ENCODE measurements at places on chromosomes 4 and X.

GRCh38 chr4:80333121-80333520 is 2.4 kb upstream of the CFAP299 start:
- DNase-seq, result no peak

DNA sequence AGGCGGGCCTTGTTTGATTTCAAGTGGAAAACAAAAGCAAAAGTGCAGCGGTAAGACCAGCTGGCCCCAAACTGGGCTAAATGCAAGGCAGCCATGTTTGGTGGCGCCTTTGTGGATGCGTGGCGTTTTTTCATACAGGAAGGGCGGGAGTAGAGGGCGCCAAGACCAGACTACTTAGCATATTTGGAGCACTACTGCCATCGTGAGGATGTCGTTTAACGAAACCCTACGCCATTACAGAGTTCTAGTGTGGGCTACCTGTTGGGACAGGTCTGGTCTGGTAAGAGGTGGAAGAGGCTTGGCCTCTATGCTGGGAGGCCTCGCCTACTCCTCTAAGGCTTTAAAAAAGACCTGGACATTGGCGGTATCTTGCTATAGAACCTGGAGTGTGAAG is 230.7 kb upstream of the STK26 start:
- peak; percentile 93 for DNase-seq

DNA sequence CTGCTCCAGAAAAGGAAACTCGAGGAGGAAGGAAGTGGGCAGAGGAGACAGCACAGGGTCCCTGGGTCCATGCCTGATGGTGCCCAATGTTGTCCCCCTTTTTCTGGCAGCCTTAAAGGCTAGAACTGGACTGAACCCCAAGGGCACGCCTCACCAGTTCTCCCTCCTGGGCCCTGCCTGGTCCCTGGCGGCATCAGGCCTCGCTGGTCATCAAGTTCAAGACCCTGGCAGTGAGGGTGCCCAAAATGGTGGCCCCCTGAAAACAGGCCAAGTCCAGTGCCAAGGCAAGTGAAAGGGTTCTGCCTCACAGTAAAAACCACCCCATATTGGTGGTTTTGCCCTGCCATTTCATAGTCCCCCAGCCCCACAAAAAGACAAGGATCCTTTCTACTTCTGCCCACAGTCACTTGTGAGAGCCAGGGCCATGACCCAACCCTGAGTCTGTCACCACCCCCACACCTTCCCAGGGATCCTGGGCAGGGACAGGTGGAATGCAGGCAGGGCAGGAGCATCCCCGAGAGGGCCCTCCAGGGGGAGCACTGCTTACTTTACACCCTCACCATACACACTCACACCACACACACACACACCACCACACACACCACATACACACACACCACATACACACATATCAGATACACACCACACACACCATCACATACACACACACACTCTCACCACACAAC is 107.6 kb downstream of the DCTD start:
- DNase-seq, result no peak

GRCh38 chr4:2933566-2934076 is 29.6 kb downstream of the NOP14 start:
- no peak for DNase-seq

GRCh38 chr4:94558392-94558904 is 106.7 kb downstream of the PDLIM5 start:
- no peak for DNase-seq

- DNase-seq, result peak; percentile 7
Measured at GRCh38 chr4:46444318-46445000, 54.5 kb upstream of the GABRA2 start.

DNA sequence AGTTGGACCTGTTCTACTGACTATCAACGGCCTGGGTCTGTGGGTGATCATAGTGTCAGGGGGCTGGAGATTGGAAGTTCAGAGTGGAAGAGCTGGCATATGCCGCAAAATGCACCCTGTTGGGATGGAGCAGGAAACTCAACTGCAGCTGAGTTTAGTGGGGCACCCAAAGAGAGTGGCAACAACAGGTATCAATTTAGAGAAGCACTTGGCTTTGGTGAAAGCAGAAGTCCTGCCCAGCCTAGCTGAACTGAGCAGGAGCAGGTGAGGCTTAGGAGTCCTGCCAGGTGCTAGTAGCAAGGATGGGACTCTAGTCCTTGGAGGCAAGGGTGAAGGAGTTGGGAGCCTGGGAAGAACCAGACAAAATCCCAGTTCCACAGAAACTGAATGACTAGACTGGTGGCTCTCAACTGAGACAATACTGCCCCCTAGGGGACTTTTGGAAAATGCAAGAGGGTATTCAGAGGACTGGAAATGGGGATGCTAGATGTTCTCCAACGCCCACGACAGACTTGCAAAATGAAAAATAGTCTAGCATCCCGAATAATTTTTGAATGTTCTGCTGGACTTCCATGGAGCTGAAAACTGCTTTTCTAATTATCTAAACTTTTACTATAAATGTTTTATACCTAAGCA is 49.4 kb downstream of the RTL9 start:
- DNase-seq, result peak; percentile 78

GRCh38 chrX:132590350-132591026 is 101.7 kb upstream of the MBNL3 start:
- DNase-seq, result no peak

GRCh38 chr4:70496231-70496630 is 22.1 kb upstream of the AMTN start:
- no peak for DNase-seq

DNA sequence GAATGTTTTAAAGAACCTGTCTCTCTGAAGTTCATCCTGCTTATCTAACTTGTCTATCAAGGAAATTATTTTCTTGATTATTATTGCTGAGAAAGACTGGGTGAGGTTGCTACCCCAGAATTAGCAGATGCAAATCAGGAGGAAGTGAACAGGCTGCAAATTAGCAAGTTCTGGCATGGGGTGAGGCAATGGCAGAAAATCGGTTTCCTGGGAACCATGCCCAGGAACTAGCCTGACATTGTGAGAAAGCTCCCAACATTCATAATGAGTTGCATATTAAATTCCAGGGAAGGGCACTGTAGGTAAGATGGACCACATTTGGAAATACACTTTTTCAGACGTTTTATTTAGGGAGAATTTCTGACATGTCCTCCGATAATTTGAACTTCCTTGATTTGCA is 11.6 kb downstream of the ARSF start:
- no peak for DNase-seq

DNA sequence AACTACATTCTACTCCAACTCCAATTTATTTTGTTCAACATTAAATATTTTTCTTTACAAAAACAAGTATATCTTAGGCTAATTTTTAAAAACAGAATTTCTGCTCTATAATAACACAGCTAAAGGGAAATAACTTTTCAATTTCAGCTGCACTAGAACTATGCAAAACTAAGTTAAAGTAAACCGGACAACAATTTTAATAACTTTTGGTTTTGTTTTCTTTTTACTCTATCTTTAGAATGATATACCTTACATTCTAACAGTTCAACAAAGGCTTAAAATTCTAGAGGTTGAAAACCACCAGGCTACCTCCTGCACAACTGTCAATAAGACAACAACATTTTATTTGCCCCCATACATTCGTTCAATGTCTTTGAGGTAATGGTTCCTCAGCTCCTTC is 18.7 kb upstream of the KCNE5 start:
- no peak for DNase-seq

DNA sequence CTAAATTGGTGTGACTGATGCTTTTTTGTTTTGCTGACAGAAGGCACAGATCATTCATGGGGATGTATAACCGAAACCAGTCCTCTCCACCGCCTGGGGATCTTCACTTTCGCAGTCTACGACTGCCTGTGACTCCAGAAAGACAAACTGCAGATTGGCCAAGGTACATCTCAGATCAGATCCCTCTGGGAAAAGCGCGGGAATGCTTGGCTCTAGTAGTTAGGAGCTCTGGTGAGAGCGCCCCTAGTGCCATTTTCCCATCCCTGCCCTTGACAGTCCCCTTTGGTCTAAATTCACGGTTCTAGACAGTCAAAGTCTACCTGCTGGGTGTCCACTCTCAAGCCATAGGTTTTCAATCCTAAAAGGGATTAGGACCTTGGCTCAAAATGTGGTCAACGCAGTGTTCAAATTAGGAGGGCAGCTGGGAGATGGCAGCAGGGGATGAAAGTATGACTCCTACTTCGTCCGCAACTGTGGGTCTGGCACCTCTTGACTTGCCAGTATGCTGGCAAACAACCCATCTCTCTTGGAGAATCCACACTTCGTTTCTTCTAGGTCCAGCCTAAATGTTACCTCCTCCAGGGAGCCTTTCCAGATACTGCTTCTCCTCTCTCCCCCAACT is 6.9 kb upstream of the HAND2 start:
- DNase-seq, result no peak

DNA sequence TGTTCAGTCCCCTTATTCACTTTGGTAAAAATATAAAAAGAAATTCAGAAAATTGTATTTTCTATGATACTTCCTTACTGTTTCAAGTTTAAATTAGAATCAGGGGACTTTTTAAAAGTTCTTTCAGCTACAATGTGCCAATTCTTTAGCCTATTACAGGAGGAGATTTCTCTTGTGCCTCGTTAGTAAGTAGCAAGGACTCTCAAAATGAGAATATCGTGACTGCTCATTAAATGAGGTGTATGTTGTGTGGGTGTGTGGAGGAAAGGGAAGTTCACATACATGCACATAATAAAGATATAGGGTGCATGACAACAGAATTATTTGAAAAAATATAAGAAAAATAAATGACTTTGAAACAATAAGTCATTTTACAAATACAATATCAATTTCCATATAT is 190.5 kb downstream of the DTHD1 start:
- no peak for DNase-seq

GRCh38 chr4:5963611-5964010 is 54.6 kb downstream of the C4orf50 start:
- no peak for DNase-seq

- DNase-seq, result peak; percentile 50
Measured at GRCh38 chr4:123977641-123978081, 581.1 kb downstream of the SPRY1 start.

- peak; percentile 52 for DNase-seq
Measured at GRCh38 chrX:46965125-46965758, 53.0 kb downstream of the JADE3 start.

Measured in fibroblast of mammary gland (primary cell).